SK-N-SH treated with all-trans-retinoic acid at 6 μM for 48 hours (cell line): ENCODE measurements at places on chromosomes 12 and 14.

GRCh38 chr12:112087055-112087850 is 21.3 kb downstream of the NAA25 start:
- no peak for ATAC-seq

DNA sequence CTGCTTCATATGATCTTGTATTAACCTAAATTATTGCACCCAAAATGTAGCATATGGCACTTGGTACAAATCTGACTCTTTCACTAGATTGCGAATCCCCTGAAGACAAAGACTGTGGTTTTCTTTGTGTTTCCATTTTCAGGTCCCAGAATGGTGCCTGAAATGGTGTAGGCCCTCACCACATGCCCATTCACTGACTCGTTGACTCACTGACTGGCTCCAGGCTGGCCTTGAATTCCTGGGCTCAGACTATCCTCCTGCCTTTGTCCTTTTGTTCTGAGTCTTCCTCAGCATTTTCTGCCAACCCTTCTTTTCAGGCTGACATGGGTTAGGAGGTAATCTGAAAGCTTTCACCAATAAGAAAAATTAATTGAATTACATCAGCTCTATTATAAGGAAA is 368.7 kb upstream of the GARIN6 start:
- ATAC-seq: peak; percentile 27; the same call in 1 of the 3 replicates

- ATAC-seq: peak; percentile 68
Measured at GRCh38 chr12:60257063-60257462, 661.2 kb downstream of the SLC16A7 start.

GRCh38 chr14:24988760-24989159 is 61.2 kb downstream of the STXBP6 start:
- ATAC-seq: no peak

- no peak for ATAC-seq
Measured at GRCh38 chr12:19574601-19575000, 135.3 kb downstream of the AEBP2 start.

DNA sequence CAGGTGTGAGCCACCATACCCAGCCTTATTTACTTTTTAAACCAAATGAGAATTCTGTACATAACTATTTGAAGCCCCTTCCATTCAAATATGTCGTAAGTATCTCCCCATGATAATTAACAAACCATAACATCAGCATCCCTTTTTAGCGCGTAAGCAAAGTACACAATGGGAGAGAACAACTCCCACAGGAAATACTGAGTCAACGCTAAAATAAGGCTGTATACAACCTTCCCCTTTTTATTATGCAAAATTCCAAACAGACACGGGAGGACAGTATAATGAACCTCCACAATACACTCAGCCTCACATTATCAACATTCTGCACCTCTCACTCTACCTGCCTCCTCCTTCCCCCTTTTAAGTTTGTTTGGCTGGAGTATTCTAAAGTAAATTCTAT is 73.5 kb downstream of the CCDC88C start:
- ATAC-seq: no peak

- no peak for ATAC-seq
Measured at GRCh38 chr12:93943780-93944179, 204.6 kb upstream of the PLXNC1 start.

DNA sequence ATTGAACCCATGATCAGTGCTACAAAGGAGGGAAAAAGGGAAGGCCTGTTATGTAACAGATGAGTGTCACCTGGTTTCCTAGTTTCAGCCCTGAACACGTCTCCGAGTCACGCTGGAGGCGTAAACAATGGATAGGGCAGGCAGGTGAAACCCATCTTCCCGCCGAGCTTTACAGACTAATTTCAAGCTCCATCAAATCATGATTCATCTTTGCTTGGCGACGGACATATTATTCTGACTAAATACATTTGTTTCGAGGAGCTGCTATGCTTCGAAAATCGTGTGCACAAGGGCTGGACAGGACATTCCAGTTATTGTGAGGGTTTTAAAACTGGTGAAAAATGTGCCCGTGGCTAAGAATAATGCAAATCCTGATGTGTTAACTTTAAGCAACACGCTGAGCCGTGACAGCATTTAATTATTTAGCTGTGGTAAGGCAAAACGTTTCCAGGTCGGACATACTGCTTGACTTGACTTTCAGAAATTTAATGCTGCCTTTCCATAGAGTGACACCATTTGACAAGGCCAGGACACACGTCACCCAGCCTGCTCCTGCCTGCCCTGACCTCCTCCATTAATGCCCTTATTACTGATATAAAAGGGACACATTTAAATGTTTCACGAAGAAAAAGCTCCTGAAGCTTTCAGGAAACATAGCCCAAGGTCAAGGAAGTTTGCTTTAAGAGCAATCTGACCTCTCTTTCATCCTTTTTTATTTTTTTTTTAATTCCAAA is 1203.5 kb upstream of the TMEM132C start:
- ATAC-seq: no peak

- no peak for ATAC-seq
Measured at GRCh38 chr14:100388103-100389054, 65.2 kb downstream of the SLC25A47 start.

- no peak for ATAC-seq
Measured at GRCh38 chr14:69079747-69080146, 73.2 kb downstream of the DCAF5 start.

GRCh38 chr12:14892726-14893505 is 7.3 kb upstream of the MGP start:
- ATAC-seq: peak; percentile 90

- ATAC-seq: no peak
Measured at GRCh38 chr12:52629281-52630007, 11.1 kb upstream of the KRT73 start.

DNA sequence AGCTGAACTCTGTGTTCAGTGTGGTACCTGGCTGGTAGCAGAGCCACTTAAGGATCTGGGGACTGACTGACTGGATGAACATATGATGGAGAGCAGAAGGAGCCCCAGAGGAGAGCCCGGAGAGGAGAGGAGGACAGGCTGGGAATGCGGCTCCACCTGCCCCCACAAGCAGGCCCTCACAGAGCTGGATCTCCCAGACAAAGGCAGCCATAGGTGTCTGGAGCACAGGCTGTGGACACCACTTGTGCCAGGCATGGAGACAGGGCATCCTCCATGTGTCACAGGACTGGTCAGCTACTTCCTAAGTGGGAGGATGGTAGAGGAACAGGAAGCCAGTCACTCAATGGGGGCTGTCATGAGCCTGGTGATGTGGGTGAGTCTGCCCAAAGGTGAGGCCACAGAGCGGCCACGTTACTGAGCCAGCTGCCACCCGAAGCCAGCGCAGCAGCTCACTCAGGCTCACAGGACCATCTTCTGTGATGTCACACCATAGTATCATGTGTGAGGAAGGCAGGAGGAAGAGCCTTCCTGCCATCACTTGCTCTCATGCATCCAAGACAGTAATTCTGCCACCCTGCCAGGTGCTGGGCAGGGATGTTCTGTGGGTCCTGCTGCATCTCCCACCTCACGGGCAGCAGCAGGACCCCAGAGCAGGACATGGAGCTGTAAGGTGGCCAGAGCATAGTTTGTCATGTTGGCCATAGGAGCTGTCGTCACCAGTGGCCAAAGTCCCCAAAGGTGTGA is 72.1 kb downstream of the PRIMA1 start:
- ATAC-seq: no peak

DNA sequence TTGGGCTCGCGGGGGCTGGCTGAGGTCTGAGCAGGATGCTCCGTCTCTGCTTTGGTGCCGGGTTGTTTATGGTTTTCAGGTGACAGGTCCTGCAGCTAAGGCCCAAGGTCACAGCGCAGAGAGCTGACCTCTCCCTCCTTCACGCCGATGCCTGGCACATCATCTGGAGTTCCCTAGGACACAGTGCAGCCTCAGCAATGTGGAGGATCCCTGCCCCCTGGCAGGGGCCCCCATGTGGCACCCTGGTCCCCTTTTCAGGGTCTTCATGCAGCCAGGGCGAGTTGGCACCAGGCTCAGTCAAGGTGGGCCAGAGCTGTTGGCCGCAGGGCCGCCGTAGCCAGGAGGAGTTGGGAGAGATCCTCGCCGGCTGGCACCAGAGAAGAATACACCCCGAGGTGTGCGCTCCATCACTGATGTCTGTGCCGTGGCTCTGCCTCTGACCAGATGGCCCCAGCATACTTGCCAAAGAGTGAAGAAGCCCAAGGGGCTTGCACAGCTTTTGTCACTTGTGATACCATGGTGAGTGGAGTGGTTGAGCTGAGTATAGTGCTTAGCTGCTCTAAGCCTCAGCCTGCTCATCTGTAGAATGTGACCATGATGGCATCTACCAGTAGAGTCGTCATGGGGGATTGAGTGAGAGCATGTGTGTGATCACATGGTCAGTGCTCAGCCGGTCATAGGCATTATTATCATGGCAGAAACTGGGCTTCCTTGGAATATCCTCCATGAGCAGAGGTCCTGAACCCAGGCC is 11.0 kb downstream of the TPCN1 start:
- no peak for ATAC-seq

GRCh38 chr14:55717621-55718020 is 137.6 kb downstream of the KTN1 start:
- no peak for ATAC-seq

GRCh38 chr12:24541193-24541871 is 407.6 kb downstream of the BCAT1 start:
- no peak for ATAC-seq

DNA sequence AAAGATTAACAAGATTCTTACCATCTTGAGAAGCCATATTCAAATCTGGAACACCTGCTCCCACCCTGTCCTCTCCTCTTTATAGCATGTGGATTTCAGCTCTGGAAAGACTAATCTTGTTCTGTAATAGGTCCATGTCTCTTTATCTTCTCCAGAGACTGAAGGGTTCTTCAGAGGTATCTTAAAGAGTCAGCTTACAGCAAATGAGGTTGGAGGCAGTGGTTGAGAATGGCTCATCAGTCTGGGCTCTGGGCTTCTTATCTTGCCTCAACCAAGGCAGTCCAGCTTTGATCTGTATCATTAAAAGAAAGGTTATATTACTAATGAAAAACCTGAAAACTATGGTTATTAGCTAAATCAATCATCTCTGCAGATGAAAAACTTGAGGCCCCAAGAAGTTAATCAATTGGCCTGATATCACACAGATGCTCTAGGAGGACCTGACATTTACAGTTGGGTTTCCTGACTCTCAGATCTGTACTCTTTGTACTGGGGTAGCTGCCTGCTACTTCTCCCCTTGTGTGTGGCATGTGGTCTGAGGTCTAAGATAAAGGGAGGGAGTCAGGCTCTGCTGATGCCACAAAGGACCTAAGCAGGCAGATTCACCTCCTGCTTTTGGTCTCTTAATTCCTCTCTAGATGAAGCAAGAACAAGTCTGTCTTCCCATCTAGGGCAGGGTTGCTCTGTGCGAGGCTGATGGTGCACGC is 1.7 kb upstream of the AKAP6 start:
- no peak for ATAC-seq

- no peak for ATAC-seq
Measured at GRCh38 chr14:72722201-72722785, 171.6 kb downstream of the DPF3 start.

DNA sequence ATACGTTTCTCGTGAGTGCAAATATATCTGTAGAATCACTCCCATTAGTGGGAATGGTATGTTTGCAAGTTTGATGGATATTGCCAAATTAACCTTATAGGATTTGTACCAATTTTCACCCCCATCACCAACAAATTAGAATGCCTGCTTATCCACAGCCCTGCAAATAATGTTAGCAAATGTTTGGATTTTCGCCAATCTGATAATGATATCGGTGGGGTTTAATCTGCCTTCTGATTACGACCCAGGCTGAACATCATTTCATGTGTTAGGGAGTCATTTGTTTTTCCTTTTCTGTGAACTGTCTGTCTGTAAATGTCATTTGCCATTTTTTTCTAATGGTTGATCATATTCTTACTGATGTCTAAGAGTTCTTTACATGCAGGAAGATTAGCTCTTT is 4.1 kb upstream of the DAZAP2 start:
- no peak for ATAC-seq

- ATAC-seq: no peak
Measured at GRCh38 chr12:59859171-59859510, 263.3 kb downstream of the SLC16A7 start.

- no peak for ATAC-seq
Measured at GRCh38 chr14:106883218-106883692, 1356.9 kb downstream of the TMEM121 start.

- ATAC-seq: no peak
Measured at GRCh38 chr12:11855983-11856374, 206.5 kb downstream of the ETV6 start.

- no peak for ATAC-seq
Measured at GRCh38 chr14:65821224-65821753, 408.8 kb downstream of the FUT8 start.

- ATAC-seq: peak; percentile 2; the same call in 2 of the 3 replicates
Measured at GRCh38 chr12:124386059-124386458, 91.2 kb downstream of the RFLNA start.

GRCh38 chr14:50823762-50824636 is 7.0 kb downstream of the NIN start:
- no peak for ATAC-seq
